ENCODE measurements at places on chromosomes 4 and X. TPM values are rescaled to one million over a fixed set of nuclear protein-coding genes. Genes with fewer than 3 reads are reported as not detected.
A peak's percentile ranks its signal among the peaks of the same experiment; 100 is the strongest.

SLC49A3 gene
- 12.6 TPM for polyA plus RNA-seq

DNA sequence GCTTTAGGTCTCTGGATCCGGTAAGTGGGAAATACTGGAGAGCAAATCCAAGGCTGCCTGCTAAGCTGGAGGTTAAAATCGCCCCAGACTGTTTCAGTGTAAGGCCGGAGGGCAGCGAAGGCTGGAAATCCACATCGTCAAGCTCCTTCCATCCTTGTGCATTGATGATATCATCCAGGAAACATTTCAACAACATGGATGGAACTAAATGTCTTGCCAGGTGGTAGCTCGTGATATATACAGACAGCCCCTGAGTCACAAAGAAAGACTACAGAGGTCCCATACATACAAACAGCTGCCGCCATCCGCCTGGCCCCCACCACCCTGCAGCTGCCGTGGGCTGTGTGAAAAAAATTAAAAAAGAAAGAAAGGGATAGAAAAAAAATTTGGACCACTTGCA lies 148.9 kb upstream of the RBPJ start:
- DNase-seq, result no peak

RADX gene
- 3.2 TPM for polyA plus RNA-seq

GRCh38 chr4:87058356-87059073 lies 123.7 kb downstream of the AFF1 start:
- peak; percentile 77 for DNase-seq

GRCh38 chr4:151768835-151769234 lies 8.0 kb upstream of the GATB start:
- DNase-seq, result no peak

- no peak for DNase-seq
Measured at GRCh38 chr4:89379511-89380044, 72.0 kb upstream of the GPRIN3 start.

GRCh38 chrX:1727531-1728027 lies 112.7 kb downstream of the ASMT start:
- no peak for DNase-seq

GRCh38 chrX:119549327-119550016 lies 15.7 kb downstream of the STEEP1 start:
- DNase-seq, result no peak

DNA sequence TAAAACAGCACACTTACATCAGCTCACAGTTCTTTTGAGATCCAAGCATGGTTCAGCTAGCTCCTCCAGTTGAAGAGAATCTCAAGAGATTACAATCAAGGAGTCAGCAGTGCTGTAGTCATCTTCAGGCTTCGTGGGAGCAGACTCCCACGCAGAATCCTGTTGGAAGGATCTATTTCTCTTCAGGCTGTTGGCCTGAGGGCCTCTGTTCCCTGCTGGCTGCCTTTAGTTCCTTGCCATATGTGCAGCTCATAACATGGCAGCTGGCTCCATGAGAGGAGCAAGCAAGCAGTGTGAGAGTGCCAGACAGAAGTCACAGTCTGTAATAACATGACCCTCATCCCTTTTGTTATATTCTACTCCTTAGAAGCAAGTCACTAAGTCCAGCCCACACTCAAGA lies 168.6 kb downstream of the COX18 start:
- DNase-seq, result no peak

DNA sequence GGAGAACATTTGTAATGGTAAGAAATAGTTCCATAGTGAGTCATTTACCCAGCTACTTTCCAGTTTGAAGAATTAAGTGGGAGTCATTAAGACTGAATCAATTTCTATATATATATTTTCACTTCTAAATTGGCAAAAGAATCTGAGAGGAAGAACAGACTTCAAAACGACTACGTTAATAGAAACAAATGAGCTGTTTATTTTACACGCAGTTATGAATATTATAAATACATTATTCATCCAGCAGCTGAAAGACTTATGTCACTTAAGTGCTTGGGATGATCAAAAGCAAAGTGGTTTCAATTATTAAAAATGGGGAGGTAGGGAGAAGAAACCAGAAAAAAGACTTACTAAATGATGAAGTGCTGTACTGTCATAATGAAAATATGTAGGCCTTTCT lies 260.5 kb upstream of the DDX53 start:
- DNase-seq, result no peak

DNA sequence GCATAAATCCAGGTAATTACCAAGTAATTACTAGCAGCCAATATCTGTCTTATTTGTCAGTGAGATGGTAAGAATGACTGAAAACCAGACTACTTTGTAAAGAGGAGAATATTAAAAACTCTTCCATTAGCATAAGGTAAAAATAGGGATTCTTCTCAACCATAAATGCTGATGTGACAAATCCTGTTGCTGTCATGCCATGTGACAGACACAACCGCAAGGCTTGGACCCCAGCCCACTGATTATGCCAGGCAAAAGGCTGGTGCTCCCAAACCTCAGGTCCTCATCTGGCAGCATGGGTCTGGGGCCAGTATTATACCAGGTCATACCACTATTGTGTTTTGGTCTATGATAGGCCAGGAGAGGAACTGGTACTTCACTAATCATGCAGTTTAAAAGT lies 181.1 kb downstream of the ADAMTS3 start:
- DNase-seq, result no peak

DNA sequence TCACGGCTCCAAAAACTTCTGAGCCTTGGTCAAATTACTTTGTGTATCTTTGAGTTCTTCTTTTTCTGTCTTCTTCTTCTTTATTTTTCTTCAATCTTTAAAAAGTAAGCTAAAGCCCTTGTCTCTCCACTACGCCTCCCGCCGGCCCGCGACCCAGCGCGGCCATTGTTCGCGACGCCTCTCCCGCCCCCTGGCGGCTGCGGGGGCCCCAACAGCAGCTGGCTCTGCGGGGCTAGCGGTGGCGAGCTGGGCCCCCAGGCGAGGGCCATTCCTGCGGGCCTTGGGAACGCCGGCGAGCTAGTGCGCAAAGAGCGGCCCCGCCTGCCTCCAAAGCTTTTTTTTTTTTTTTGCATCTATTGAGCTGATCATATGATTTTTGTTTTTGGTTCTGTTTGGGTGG lies 119.1 kb downstream of the TGIF2LX start:
- no peak for DNase-seq

SAGE1 gene
- polyA plus RNA-seq, result not detected

Data from kidney (tissue), 22 donors.